ENCODE measurements at places on chromosomes 16 and 17.

DNA sequence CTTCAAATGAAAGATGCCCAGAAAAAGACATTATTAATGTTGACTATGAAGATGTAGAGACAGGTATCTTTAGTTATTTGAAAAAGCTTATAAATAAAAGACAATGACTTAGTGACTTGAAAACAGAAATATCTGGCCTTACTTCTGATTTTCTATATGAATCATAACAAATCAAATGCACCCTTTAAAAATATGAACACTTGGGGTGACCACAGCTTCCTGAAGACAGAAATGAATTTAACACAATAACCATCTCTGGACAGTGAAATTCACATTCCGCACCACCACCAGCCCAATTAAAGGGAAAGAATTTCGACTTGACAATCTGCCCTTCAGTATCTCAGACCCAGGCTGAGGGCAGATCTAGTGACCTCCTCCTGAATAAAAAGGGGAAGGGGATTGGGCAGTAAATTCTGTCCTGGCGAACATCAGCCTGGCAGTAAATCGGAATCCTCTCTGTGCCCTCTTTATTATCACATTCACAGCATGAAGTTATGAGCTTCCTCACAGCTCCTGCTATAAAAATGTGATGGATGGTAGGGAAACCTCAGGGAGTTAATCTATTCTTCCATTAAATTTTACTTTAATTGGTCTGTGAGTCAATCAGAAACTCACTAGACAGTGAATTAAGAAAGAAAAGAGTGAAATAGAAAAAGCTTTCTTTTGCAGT, 131.5 kb downstream of the SNX11 start:
- DNase-seq = no peak

- no peak for DNase-seq
Observed at GRCh38 chr16:68068926-68069325, 16.2 kb upstream of the NFATC3 start.

DNA sequence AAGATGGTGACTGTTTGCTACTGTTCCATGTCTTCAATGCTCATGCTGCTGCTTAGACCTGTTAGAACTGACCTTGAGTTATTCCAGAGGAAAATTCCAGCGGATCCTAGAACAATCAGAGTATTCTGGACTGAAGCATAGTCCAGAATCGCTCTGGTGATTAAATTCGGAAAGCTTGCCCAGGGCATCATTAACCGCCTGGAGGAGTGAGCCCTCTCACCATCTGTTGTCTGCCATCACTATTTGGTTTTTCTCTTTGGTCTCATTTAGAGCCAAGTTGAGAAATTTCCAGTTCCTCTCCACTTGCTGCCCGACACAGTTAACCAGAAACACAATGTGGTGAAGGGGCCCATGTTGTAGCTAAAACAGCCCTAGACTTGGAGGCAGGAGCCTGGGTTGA, 104.1 kb downstream of the BMERB1 start:
- no peak for DNase-seq

- no peak for DNase-seq
Observed at GRCh38 chr17:71004413-71004812, 835.1 kb downstream of the KCNJ2 start.

- no peak for DNase-seq
Observed at GRCh38 chr17:50264263-50265113, 9.8 kb upstream of the TMEM92 start.

DNA sequence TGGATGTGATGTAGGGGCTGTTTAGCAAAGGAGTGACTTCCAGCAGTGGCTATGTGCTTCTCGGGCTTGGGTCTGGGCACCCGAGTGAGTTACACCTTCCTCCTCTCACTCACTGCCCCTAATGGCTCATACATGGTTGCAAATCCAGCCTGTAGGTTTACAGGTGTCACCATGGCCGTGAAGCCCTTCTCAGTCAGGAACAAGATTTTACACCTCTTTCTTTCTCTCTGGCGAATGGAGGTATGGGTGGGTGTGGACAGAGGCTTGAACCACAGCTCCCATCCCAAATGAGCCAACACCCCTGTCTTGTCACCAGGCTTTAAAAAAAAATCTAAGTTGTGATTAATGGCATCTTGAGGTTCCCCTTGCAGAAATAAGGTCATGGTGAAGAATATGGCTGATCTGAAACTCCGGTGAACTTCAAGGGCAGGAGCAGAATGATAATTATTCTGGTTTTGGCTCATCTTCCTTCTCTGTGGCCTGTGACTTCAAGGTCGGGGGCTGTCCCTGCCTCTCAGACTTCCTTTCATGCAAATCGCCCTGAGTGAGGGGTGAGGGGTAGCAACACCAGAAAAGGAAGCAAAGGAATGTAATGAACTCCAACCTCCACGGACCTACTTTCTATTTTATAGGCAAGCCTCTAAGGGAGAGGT, 331.2 kb downstream of the MAF start:
- DNase-seq = no peak

- DNase-seq = no peak
Observed at GRCh38 chr17:66989579-66989978, 25.1 kb downstream of the CACNG4 start.

GRCh38 chr16:9370061-9370491, 278.6 kb downstream of the HAPSTR1 start:
- no peak for DNase-seq

- DNase-seq = no peak
Observed at GRCh38 chr16:83433201-83433600, 374.6 kb upstream of the HSBP1 start.

DNA sequence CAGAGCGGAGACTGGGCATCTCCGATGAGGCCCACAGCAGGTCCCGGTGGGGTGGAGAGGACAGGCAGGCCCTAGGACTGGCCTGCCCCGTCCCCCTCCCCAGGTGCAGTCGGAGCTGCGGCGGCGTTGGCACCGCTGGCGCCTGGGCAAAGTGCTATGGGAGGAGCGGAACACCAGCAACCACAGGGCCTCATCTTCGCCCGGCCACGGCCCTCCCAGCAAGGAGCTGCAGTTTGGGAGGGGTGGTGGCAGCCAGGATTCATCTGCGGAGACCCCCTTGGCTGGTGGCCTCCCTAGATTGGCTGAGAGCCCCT, 9.4 kb downstream of the GCGR start:
- DNase-seq = no peak

DNA sequence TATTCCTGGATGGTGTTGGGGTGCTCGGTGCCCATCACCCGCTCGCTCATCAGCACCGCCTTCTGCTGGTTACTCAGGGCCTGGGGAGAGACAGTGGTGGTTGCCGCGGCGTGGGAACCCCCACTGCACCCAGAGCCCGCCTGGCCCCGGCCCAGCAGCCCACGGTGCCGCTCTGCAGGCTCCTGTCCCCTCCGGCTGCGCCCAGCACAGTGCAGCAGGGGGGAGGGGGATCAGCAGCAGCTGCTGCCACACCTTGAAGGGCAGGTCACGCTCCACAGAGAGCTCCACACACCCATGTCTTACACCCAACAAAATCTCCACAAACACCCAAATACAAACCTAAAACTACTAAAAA, 18.8 kb downstream of the CLUH start:
- DNase-seq = no peak

GRCh38 chr17:71398800-71399219, 722.0 kb upstream of the SOX9 start:
- no peak for DNase-seq

DNA sequence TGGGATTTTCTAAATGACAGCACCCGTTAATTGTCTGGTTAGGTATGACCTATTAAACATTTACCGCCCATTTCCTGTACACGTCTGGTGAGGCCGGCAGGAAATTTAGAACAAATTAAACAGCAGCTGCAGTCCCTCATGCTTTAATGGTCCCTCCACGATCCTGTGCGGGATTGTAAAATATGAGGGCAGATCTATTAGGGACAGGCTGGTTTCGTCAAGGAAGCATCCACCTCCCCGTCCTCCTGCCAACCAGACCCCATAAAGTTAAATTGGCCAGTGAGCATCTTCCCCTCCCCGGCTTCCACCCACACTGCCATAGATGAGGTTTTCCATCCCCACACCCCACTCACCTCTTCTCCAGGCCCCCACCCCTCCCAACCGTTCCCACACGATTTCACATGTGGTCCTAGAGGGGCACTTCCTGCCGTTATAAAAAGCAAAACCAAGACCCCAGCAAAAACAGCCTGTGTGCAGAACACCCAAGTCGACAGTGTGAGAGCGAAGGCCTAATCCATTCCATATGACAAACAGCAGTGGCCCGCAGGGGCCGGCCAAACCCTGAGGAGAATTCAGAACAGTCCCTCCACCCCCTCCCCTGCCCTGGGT, 331.9 kb downstream of the FOXL1 start:
- no peak for DNase-seq

GRCh38 chr16:4214215-4214621, 27.7 kb downstream of the SRL start:
- DNase-seq = no peak

- peak; percentile 22 for DNase-seq
Observed at GRCh38 chr16:81493755-81494433, 49.3 kb downstream of the CMIP start.

DNA sequence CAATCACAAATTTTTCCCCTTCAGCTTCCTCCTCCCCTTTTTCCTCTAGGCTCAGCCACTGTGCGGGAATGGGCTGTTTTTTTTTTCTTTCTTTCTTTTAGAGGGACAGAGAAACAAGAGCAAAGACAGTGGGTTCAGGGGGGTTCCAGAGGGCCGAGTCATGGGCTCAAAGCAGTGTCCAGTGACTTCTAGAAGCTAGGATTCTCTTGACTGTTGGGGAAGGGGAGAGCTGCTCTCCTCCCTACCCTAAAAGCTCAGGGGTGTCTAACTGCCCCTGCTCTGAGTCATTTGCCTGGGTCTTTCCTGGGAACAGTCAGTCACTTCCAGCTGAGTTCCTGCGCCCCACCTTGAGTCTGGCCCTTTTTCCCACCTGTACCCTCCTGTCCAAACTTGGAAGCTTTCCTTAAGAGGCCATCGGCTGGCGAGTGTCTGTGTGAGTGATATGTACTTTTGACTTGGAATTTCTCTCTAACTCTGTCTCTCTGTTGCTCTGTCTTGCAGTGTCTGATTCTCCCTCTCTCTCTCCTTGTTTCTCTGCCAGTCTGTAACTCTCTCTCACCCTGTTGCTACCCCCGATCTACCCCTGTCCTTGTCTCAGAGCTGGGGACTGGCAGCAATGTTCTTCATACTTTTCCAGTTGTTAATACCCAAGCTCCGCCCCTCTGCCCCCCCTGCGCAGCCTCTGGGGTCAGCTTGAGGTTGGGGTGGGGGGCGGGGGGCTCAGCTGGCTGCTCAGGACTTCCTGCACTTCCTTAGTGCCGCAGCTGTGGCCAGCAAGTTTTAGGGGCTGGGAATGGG, 2.4 kb downstream of the THRA start:
- DNase-seq = no peak

DNA sequence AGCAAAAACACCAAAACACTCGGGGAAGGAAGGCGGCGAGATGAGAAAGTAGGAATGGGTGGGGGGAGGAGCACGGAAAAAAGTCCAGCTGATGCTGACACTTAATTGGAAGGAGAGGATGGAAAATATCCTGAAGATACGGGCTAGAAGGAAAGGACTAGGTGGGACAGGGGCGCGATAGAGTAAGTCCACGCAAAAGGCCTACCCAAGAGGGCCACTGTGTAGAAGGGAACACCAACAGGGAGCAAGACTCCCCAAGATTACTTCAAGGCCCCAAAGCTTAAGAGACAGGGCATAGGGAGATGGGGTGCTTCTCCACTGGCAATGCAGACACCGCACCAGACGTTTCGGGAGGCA, 736 bp downstream of the APPBP2 start:
- DNase-seq = peak; percentile 19

DNA sequence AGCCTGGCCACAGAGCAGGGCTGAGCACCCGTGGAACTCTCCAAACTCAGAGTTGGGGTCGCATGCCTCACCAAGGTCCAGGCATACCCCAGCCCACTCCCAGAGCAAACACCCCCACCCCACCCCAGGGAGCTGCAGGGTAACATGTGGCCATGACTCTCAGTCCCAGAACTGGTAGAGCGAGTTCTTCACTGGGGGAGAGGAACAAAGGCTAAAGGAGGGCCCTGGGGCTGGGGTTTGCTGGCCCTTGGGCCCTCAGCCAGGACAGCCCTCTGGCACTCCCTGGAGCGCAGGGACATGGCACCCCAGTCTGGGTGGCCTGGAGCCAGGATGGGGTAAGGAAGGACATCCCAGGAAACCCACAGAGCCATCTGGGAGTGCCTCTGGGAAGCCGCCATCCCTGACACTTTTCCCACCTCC, 4.2 kb downstream of the HID1 start:
- peak; percentile 28 for DNase-seq

DNA sequence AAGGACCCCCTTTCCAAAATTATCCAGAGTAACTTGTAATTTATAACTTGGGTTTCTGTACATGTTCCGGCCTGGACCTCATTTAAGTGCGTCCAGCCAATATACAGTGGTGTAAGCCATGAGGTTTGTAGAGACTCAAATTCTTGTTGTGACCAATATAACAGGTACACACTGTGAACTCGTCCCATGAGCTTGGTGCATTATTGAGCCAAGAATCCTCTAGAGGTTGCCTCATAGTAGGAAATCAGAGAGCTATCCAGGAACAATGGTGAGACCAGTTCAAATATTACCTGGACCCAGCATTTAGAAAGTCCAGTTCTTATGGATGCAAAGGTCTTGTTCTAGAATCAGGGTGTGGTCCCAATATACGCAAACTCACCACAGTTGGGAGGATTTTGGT, 138.2 kb downstream of the NPIPB5 start:
- DNase-seq = no peak

GRCh38 chr17:8480011-8480976, 44.6 kb downstream of the NDEL1 start:
- no peak for DNase-seq

DNA sequence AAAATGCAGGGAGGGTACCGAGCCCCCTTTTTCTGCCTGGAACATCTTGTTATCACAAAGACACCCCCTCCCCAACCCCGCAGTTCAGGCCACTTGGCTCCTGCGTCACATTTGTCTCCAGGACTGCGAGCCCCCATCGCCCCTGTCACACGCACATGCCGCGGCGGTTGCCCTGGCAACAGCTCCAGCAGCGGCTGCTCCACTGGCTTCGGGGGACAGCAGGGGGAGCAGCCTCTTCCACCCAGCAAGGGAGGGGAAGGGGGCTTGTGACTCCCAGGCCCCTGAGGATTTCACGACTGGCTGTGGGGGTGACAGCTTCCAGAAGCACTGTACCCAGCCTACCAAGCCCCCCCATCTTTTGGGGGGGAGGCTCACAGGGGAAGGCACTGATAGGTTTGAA, 2.6 kb downstream of the BAIAP3 start:
- DNase-seq = no peak
